ENCODE measurements at places on chromosomes 1 and 21. TPM values are rescaled to one million over a fixed set of nuclear protein-coding genes. Genes with fewer than 3 reads are reported as not detected.

Gene USP48
- 29.3 TPM for total RNA-seq

Gene PCBP3
- total RNA-seq = 0.93 TPM

Gene RBBP4
- total RNA-seq = 97.2 TPM

Gene DNAI4
- 9.2 TPM for total RNA-seq

Gene MCOLN3
- 1.1 TPM for total RNA-seq

Gene TGFB2
- total RNA-seq = 37.2 TPM

Gene CR1L
- total RNA-seq = 0.22 TPM

Gene MATN1
- 0.71 TPM for total RNA-seq

Gene KCNE1
- 0.31 TPM for total RNA-seq

Gene HPCAL4
- 1.8 TPM for total RNA-seq
